ENCODE measurements at places on chromosomes 6 and 20. TPM values are rescaled to one million over a fixed set of nuclear protein-coding genes. Genes with fewer than 3 reads are reported as not detected.

The SIRPB1 gene
- total RNA-seq = 0.96 TPM

DNA sequence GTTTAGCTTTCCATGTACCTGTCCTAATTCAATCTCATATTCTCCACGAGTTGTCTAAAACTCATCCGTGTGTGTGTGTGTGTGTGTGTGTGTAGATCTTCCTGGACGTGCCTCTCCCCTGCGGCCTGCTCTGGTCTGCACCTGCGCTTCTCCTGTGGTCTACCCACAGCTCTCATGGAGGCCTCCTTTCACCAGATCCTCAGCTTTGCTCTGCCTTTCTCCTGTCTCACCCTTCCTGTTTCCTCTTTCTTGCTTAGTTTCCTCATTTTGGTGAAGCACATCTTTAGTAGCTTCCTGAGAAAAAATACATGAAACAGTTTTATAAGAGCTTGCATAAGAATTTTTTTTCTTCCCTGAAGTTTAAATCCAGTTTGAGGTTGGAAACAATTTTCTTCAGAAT lies 18.1 kb downstream of the SLX4IP start:
- peaks cover 7% of the 10 kb centered on the region for H3K36me3 ChIP-seq
- no peaks in the 10 kb centered on the region for H3K27me3 ChIP-seq
- H3K4me3 ChIP-seq = no peak overlapping the region
- no peak for DNase-seq

- H3K36me3 ChIP-seq = no peaks in the 10 kb centered on the region
- H3K4me3 ChIP-seq = no peak overlapping the region
- H3K27ac ChIP-seq = no peak overlapping the region
- H3K4me1 ChIP-seq = no peaks in the 10 kb centered on the region
- no peak for DNase-seq
Observed at GRCh38 chr20:5426026-5426425, 109.3 kb upstream of the PROKR2 start.

DNA sequence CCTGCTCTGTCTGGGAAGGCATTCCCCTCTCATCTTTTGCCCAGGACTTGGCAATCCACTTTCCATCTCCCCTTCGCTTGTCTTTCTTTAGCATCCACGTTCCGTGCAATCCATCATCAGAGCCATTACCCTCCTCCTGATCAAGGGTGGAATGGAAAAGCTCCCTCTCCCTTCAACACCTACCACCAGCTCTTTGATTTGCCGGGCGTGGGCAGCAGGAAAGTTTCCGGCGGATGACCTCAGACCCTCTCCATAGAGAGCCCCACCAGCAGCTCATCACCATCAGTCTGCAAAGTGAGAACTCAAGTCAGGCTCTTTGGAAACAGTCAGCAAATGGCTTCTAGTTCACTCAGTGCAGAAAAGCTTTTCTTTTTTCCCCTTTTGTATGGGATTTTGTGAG lies 76.2 kb downstream of the TSHZ2 start:
- no peak overlapping the region for H3K27ac ChIP-seq
- no peak overlapping the region for H3K4me3 ChIP-seq
- no peaks in the 10 kb centered on the region for H3K27me3 ChIP-seq
- H3K4me1 ChIP-seq = no peaks in the 10 kb centered on the region

The LRFN2 gene
- 0.14 TPM for total RNA-seq

DNA sequence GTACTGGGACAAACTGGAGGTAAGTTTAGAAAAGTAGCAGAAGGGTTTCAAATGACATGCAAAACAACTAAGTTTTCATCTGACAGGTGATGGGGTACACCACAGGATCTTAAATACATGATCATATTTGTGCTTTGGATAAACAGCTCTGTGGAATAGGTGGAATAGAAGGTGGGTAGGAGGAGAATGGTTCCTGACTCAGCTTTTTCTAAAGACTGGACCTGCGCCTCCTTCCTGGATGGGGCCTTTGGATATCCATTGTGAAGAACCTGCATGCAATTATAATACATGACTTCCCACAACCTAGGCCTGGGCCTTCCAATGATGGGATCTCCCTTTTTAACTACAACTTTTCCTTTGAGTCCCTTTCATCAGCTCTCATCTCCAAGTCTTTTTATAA lies 145.9 kb downstream of the AHI1 start:
- no peaks in the 10 kb centered on the region for H3K27me3 ChIP-seq
- peaks cover 4% of the 10 kb centered on the region for H3K36me3 ChIP-seq
- DNase-seq = no peak

- peaks cover 35% of the 10 kb centered on the region for H3K36me3 ChIP-seq
- H3K27me3 ChIP-seq = no peaks in the 10 kb centered on the region
- H3K27ac ChIP-seq = peak overlapping the region; percentile 33
- DNase-seq = no peak
- H3K4me1 ChIP-seq = peaks cover 30% of the 10 kb centered on the region
Observed at GRCh38 chr6:30726506-30727413, 6.6 kb downstream of the TUBB start.

DNA sequence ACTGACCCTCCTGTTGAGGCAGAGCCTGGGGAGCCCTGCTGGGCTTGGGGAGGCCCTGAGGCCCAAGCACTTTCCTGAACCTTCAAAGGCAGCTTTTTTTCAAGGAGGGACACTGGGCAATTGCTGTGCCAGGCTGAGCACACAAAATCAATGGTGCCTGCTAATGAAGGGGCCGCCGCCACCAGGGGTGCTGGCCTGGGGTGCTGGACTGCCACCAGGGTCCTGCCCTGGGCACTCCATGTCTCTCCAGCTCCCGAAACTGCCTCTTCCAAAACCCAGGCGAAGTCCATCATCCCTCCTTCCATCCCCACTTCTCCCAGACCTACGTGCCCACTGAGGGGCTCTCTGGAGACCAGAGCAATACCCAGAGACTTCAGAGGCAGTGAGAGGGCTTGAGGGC lies 145.6 kb downstream of the GRM4 start:
- no peaks in the 10 kb centered on the region for H3K36me3 ChIP-seq
- H3K27me3 ChIP-seq = peaks cover 37% of the 10 kb centered on the region
- H3K4me3 ChIP-seq = no peak overlapping the region

The KCNQ5 gene
- 1.0 TPM for total RNA-seq
